ENCODE measurements at places on chromosomes 4 and X. TPM values are rescaled to one million over a fixed set of nuclear protein-coding genes. Genes with fewer than 3 reads are reported as not detected.

GRCh38 chrX:110119480-110119879, 116.6 kb downstream of the TMEM164 start:
- no peaks in the 10 kb centered on the region for H3K36me3 ChIP-seq
- DNase-seq = no peak
- no peaks in the 10 kb centered on the region for H3K27me3 ChIP-seq
- no peak overlapping the region for H3K4me3 ChIP-seq
- no peak overlapping the region for H3K27ac ChIP-seq
- no peaks in the 10 kb centered on the region for H3K4me1 ChIP-seq

DNA sequence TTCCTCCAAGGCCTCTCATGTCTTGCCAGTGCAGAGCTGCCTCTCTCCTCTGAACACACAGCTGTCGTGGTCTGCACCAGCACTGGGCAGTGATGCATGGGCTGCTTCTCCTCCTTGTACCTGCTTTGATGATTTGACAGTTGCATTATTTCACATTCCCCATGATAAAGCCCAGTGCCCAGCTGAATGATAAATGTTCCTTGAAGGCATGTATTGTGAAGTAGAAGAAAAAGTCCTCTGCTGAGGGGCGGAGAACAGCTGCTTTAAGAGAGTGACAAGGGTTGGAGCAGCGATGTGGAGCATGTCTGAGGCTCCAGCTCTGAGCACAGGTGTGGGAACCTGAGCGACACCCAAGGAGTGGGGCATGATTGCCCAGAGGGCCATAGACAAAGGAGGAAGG, 21.1 kb upstream of the TRIM2 start:
- no peaks in the 10 kb centered on the region for H3K4me1 ChIP-seq
- H3K4me3 ChIP-seq = no peak overlapping the region
- H3K27ac ChIP-seq = no peak overlapping the region

DNA sequence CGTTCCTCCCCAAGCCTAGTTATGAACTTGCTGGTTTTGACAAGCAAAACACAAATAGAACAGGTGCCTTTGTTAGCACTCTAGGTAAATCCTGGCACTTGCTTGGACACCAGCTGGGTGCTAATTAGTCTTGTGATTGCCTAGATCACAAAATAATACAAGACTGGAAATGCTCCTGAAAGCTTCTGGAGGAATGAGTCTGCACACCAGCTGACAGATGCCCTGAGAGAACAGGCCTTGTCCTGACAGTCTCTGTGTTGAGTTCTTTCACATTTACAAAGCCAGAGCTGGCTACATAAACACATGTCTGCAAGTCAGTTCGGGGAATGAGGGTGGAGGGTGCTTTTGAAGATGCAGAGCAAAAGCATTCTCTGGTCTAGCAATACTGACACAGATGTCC, 93.8 kb downstream of the ELOVL6 start:
- no peaks in the 10 kb centered on the region for H3K27me3 ChIP-seq
- H3K36me3 ChIP-seq = no peaks in the 10 kb centered on the region
- no peak for DNase-seq

GRCh38 chr4:142405021-142405694, 440.9 kb downstream of the INPP4B start:
- no peak for DNase-seq
- H3K36me3 ChIP-seq = no peaks in the 10 kb centered on the region
- peak overlapping the region; percentile 81 for H3K27ac ChIP-seq
- no peaks in the 10 kb centered on the region for H3K27me3 ChIP-seq
- H3K4me1 ChIP-seq = peaks cover 55% of the 10 kb centered on the region
- H3K4me3 ChIP-seq = peak overlapping the region; percentile 51

DNA sequence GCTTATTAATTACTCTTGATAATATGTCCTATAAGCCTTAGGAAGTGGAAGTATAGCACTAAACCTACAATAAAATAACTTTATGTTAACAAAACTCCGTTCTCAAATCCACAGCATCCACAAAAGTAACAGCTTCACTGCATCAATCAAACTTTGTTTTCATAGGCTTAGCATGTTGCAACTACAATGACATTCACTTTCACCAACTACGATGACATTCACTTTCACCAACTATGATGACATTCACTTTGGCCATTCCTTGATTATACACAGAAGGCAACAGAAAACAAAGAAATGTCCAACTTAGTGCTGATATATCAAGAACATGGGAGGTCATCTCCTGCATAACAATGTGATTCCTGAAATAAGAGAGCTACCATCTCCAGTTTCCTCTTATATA, 44.3 kb downstream of the FBXL5 start:
- no peaks in the 10 kb centered on the region for H3K27me3 ChIP-seq
- H3K4me1 ChIP-seq = peaks cover 13% of the 10 kb centered on the region
- DNase-seq = no peak
- no peak overlapping the region for H3K27ac ChIP-seq
- no peak overlapping the region for H3K4me3 ChIP-seq

GRCh38 chr4:8695237-8696219, 103.0 kb downstream of the CPZ start:
- no peak overlapping the region for H3K27ac ChIP-seq
- no peak for DNase-seq
- no peaks in the 10 kb centered on the region for H3K4me1 ChIP-seq
- H3K36me3 ChIP-seq = no peaks in the 10 kb centered on the region

DNA sequence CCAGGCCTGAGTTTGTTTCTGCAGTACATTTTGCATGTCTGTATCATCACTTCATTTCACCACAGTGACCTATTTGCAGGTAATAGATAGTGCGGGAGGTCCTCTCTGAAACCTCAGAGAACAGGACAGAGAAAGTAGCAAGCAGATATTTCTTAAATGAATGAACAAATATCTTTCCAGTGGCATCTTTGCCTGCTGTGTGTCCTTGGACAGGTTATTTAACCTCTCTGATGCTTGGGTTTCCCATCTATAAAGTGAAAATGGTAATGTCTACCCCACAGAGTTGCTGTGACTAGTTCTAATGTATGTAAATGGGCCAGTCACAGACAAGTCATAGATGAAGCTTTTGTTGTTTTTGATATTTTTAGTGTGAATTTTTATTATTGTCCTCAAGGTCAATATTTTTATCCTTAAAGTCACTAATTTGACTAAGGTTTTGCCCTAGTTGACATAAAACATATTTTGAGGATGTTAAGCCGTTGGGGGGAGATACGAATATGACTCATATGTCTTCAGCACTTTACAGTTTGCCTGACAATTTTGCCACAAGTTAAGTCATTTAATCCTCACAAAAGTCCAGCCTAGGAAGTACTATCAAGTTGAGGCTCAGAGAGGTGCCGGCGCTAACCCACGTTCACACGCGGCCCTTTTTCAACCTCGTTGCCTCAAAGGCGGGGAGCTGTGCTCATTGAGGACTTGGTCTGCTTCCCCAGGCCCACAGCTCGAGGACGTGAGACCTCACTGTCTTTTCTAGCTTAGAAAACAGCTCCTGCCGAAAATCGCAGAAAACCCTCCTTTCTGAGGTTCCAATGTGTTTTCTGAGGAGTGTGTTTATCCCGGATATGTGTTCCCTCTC, 126.7 kb upstream of the STX18 start:
- peaks cover 14% of the 10 kb centered on the region for H3K4me1 ChIP-seq
- H3K27me3 ChIP-seq = no peaks in the 10 kb centered on the region
- no peak for DNase-seq
- H3K4me3 ChIP-seq = no peak overlapping the region
- no peaks in the 10 kb centered on the region for H3K36me3 ChIP-seq

- H3K36me3 ChIP-seq = no peaks in the 10 kb centered on the region
- H3K4me3 ChIP-seq = peak overlapping the region; percentile 55
- H3K27me3 ChIP-seq = peaks cover 4% of the 10 kb centered on the region
- no peaks in the 10 kb centered on the region for H3K4me1 ChIP-seq
Observed at GRCh38 chrX:67544281-67545035, 637 bp downstream of the AR start.

GRCh38 chr4:7134737-7135388, 57.5 kb upstream of the SORCS2 start:
- H3K36me3 ChIP-seq = no peaks in the 10 kb centered on the region
- H3K27ac ChIP-seq = peak overlapping the region; percentile 62
- H3K4me3 ChIP-seq = no peak overlapping the region
- no peaks in the 10 kb centered on the region for H3K27me3 ChIP-seq
- no peak for DNase-seq
- peaks cover 20% of the 10 kb centered on the region for H3K4me1 ChIP-seq

DNA sequence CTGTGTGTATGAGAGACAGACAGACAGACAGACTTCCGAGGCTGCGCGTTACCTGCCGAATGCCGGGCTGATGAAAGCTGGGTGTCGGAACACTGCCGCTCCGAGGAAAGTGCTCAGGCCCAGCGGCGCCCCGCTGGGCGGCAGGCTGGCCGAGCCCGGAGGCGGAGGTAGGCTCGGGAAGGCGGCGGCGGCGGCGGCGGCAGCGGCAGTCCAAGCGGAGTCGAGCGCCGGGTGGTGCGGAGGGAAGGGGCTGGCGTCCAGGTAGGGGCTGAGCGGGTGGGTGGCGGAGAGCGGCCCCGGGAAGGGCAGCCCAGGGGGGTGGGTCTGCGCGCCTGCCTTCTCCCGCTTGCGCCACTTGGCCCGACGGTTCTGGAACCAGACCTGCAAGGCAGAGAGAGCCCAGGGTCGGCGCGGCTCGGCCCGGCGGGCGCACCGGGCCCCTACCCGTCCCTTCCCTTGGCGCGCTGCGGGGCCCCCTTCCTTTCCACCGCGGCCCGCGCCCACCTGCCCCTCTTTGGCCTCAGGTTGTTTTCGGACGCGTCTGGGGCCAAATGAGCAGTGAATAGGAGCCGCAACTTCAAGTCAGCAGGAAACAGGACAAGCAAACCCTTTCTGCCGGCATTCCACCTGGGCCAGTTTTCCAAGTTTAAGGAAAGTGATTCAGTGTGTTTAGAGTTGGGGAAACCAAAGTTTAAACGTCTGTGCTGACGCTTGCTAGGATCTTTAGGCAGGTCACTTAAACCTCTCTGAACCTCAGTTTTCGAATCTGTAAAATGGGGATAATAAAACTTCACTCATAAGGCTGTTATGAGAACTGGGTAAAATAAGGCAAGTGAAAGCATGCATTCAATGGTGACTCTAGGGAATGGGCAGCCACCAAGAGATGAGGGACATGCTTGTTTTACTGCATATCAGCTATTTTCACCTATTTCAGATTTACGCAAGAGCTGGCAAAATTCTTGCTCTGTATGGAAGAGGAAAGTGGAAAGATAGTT, 8.4 kb downstream of the ARX start:
- no peaks in the 10 kb centered on the region for H3K36me3 ChIP-seq
- no peak for DNase-seq
- H3K4me1 ChIP-seq = peaks cover 14% of the 10 kb centered on the region
- H3K27ac ChIP-seq = no peak overlapping the region

GRCh38 chr4:38952017-38952416, 80.2 kb downstream of the TMEM156 start:
- H3K27me3 ChIP-seq = no peaks in the 10 kb centered on the region
- DNase-seq = no peak
- H3K4me1 ChIP-seq = peaks cover 24% of the 10 kb centered on the region
- H3K4me3 ChIP-seq = no peak overlapping the region

DNA sequence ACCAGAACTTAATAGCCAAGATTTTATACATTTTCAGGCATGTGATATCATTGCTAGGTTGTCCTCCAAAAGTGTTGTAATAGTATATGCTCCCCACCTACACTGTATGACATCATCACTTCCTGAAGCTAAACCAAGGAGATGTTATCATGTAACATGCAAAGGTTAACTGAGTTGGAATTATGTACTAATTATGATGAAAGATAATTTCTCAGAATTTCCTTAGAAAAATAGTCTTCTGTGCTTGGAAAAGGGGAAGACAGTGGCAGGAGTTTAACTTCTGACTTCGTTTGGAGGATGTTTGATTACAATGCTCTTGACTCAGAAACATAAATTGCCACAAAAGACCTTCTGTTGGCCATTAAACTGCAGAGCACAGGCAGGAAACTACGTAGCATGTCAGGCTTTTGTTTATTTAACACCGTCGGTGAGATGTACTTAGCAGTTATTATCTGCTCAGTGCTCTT, 83.6 kb upstream of the GUCY1A1 start:
- no peaks in the 10 kb centered on the region for H3K4me1 ChIP-seq
- H3K4me3 ChIP-seq = no peak overlapping the region
- no peak for DNase-seq
- no peaks in the 10 kb centered on the region for H3K27me3 ChIP-seq

DNA sequence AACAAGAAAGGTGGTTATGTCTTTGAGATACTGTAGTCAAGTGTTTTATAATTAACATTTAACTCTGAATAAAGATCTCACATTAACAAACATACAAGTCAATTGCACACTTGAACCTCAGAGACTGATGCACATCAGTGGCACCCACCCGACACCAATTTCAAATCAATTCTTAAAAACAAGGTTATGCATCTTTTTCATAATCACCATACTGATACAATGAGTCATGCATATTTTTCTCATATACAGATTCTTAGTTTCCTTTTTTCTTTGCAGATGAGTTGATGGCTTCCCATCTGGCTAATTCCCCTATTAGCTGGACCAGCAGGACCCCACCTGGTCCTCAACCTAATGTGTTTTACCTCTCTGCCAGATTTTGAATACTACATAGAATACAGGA, 136.2 kb upstream of the RPL34 start:
- H3K4me1 ChIP-seq = no peaks in the 10 kb centered on the region
- DNase-seq = no peak
- H3K36me3 ChIP-seq = no peaks in the 10 kb centered on the region
- no peak overlapping the region for H3K27ac ChIP-seq

- no peak overlapping the region for H3K27ac ChIP-seq
- no peak for DNase-seq
- no peaks in the 10 kb centered on the region for H3K27me3 ChIP-seq
- H3K36me3 ChIP-seq = no peaks in the 10 kb centered on the region
- H3K4me3 ChIP-seq = no peak overlapping the region
Observed at GRCh38 chrX:122582280-122582974, 601.7 kb upstream of the GRIA3 start.

DNA sequence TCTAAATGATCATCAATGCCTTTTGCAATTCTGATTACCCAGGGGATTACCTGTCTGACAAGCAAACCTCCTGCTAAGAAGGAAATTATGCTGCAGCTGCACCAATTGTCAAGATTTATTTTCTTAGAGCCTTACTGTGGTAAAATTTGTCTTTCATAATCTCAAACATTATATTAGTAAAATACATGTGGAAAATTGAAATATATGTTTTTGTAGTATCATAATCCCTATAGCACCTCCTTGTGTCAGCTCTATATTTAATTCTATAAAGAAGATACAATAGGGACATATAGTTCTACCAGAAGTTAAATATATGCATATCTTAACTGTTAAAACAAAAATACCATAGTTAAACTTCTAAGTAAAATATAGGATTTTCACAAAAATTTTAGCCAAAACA, 655.6 kb upstream of the PCDH10 start:
- no peaks in the 10 kb centered on the region for H3K4me1 ChIP-seq
- DNase-seq = no peak
- no peak overlapping the region for H3K4me3 ChIP-seq
- no peaks in the 10 kb centered on the region for H3K36me3 ChIP-seq
- no peaks in the 10 kb centered on the region for H3K27me3 ChIP-seq

GRCh38 chr4:15349531-15349935, 78.3 kb upstream of the C1QTNF7 start:
- no peak overlapping the region for H3K4me3 ChIP-seq
- H3K27me3 ChIP-seq = no peaks in the 10 kb centered on the region
- peaks cover 48% of the 10 kb centered on the region for H3K4me1 ChIP-seq
- peak overlapping the region; percentile 37 for H3K27ac ChIP-seq

- no peaks in the 10 kb centered on the region for H3K36me3 ChIP-seq
- no peak for DNase-seq
- H3K4me1 ChIP-seq = no peaks in the 10 kb centered on the region
Observed at GRCh38 chr4:68476191-68476590, 28.9 kb downstream of the TMPRSS11E start.

Gene SUV39H1
- 2.2 TPM for total RNA-seq

Gene FMR1NB
- not detected for total RNA-seq

Gene SPACA5
- not detected for total RNA-seq

Gene AADAT
- 3.7 TPM for total RNA-seq

Gene AMOT
- 9.8 TPM for total RNA-seq

Gene SLITRK2
- total RNA-seq = 0.49 TPM

Gene DCAF12L1
- not detected for total RNA-seq

Gene TMEM35A
- 5.4 TPM for total RNA-seq

Gene TMPRSS11B
- total RNA-seq = 40.8 TPM

Gene FMR1
- total RNA-seq = 29.7 TPM

Gene GAGE12H
- total RNA-seq = not detected
